ENCODE measurements at places on chromosomes 1 and 21. TPM values are rescaled to one million over a fixed set of nuclear protein-coding genes. Genes with fewer than 3 reads are reported as not detected.

The GALE gene
- total RNA-seq, result 30.7 TPM

DNA sequence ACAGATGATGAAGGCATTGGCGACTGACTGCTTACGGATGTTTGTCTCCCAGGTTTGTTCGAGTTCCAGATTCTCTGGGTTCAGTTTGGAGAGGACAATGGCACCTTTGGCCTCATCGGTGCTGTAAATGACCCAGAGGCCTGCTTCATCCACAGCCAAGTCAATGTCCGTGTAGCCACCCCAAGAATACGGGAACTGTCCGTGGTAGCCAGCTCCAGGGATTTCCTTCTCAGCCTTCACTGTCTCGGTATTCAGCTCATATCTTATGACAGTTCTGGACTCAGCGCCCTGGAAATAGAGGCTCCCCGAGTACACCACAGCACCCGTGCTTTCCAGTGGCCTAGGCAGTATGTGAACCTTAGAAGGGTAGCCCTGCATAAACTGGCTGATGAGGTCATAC lies 14.1 kb downstream of the MYOCOS start:
- no peak overlapping the region for H3K4me3 ChIP-seq
- H3K27ac ChIP-seq, result no peak overlapping the region
- peaks cover 12% of the 10 kb centered on the region for H3K27me3 ChIP-seq
- no peaks in the 10 kb centered on the region for H3K4me1 ChIP-seq
- no peak for DNase-seq

DNA sequence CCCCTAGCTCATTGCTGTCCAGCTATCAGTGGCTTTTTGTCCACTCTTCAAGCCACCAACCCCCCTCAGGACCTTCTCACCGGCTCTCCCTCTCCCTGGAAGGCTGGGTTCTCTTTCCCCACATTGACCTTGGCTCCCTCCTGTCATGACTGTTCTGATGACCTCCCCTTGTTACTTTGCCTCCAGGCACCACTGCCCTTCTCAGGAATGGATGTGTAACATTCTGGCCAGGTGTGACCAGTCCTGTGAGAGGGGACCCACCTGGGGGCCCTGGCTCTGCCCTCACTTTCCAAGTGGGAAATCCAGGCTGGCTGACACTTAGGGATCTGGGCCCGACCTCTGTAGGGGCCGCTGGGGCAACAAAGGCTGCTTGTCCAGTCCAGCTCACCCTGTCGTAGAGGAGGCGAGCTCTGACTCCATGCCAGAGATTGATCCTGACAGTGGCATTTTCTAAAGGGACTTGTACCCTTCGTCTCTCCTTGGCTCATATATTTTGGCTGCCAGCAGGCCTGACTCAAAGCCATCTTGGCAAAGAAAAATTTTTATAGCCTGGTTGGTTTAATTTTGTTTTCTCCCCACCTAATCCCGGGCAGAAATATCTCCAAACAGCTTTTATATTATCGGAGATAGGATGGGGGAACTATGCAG lies 37.9 kb upstream of the USP24 start:
- peak overlapping the region; percentile 1 for H3K27ac ChIP-seq
- H3K36me3 ChIP-seq, result no peaks in the 10 kb centered on the region
- H3K27me3 ChIP-seq, result no peaks in the 10 kb centered on the region

- peaks cover 3% of the 10 kb centered on the region for H3K36me3 ChIP-seq
- H3K27ac ChIP-seq, result no peak overlapping the region
- H3K4me3 ChIP-seq, result no peak overlapping the region
- peaks cover 35% of the 10 kb centered on the region for H3K4me1 ChIP-seq
- no peak for DNase-seq
Measured at GRCh38 chr21:41763398-41763931, 3.4 kb downstream of the RIPK4 start.

DNA sequence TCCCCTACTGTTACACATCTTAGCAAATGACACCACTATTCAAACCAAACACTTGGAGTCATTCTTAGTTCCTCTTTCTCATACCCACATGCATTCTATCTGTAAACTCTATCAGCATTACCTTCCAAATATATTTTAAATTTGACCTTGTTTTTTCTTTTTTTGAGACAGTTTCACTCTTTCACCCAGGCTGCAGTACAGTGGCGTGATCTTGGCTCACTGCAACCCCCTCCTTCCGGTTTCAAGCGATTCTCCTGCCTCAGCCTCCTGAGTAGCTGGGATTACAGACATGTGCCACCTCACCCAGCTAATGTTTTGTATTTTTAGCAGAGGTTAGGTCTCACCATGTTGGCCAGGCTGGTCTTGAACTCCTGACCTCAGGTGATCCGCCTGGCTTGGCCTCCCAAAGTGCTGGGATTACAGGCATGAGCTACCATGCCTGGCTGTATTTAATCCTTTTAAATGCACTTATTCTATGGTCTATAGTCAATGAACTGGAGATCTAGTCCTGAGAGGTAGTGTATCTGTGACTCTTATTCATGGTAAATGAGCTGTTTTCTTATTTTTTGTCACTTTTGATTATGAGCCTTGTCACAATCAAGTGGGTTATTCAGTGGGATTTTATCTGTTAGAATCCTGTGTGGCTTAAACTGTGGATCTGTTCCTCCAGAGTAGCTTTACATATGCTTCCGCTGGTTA lies 73.1 kb downstream of the GATAD2B start:
- H3K4me1 ChIP-seq, result peaks cover 35% of the 10 kb centered on the region
- H3K36me3 ChIP-seq, result no peaks in the 10 kb centered on the region
- no peaks in the 10 kb centered on the region for H3K27me3 ChIP-seq
- H3K27ac ChIP-seq, result peak overlapping the region; percentile 91

DNA sequence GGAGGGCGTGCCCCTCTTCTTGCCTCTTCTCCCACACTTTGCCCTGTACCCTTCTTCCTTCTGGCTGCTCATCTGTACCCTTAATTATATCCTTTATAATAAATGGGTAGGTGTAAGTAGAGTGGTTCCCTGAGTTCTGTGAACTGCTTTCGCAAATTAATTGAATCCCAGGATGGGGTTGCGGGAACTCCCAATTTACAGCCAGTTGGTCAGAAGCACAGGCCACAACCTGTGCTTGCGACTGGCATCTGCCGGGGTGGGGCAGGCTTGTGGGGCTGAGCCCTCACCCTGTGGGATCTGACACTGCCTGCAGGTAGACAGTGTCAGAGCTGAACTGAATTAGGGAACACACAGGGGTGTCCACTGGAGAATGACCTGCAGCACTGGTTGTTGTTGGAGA lies 244.9 kb downstream of the KCNJ6 start:
- H3K4me1 ChIP-seq, result no peaks in the 10 kb centered on the region
- H3K36me3 ChIP-seq, result no peaks in the 10 kb centered on the region
- DNase-seq, result no peak
- no peak overlapping the region for H3K27ac ChIP-seq

DNA sequence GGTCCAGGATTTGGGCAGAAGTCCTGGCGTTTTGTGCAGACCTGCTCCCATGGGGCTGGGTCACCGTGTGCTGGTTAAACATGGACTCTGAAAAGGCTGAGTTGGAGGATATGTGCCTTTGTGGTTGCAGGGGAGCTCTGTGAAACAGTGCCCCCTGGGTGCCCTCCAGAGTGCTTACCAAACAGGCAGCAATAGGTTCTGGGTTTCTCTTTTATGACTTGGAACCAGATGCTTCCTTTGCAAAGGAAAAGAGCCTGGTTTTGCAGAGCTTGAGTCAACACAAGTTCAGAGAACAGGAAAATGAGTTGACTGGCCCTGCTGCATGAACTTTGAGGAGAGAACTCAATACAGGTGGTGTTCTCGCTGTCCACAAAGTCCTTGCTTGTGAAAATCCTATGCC lies 288.9 kb downstream of the TM2D1 start:
- H3K4me3 ChIP-seq, result no peak overlapping the region
- no peaks in the 10 kb centered on the region for H3K27me3 ChIP-seq
- H3K27ac ChIP-seq, result no peak overlapping the region
- no peaks in the 10 kb centered on the region for H3K36me3 ChIP-seq
- no peak for DNase-seq

The PLEKHG5 gene
- 3.2 TPM for total RNA-seq

DNA sequence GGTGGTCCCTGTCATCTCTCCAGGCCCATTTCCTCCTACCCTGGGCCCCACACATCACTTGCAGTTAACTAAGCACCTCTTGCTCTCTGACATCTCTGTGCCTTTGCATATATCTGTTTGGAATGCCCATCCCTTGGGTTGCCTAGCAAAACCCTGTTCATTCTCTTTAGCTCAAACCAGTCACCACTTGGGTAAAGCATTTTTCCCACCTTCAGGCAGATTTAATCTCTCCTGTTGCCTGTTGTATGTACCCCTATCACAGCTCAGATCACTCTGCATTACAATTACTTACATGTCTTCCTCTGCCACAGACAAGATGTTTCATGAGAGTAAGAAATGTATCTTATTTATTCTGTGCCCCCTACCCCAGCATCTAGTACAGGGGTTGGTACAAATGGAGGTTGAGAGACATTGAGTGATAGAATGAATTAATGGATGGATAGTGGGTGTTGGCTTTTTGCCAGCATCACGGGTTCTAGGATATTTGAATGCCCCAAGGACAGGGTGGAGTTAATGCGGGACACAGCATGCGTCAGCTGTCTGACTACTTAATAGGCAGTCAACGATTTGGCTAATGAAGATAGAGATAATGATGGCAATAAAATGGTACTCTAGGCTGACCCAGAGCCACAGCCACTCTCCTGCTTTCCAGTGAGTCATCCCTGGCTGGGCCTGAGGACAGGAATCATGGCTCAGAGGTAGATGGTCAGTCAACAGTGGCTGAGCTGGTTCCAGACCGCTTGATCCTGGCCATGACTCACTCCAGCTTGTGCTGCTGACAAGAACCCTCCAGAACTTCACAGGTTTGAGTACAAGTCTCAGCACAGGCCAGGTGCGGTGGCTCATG lies 6.5 kb downstream of the NR0B2 start:
- no peak for DNase-seq
- no peaks in the 10 kb centered on the region for H3K27me3 ChIP-seq
- no peaks in the 10 kb centered on the region for H3K4me1 ChIP-seq
- no peaks in the 10 kb centered on the region for H3K36me3 ChIP-seq
- H3K27ac ChIP-seq, result no peak overlapping the region

DNA sequence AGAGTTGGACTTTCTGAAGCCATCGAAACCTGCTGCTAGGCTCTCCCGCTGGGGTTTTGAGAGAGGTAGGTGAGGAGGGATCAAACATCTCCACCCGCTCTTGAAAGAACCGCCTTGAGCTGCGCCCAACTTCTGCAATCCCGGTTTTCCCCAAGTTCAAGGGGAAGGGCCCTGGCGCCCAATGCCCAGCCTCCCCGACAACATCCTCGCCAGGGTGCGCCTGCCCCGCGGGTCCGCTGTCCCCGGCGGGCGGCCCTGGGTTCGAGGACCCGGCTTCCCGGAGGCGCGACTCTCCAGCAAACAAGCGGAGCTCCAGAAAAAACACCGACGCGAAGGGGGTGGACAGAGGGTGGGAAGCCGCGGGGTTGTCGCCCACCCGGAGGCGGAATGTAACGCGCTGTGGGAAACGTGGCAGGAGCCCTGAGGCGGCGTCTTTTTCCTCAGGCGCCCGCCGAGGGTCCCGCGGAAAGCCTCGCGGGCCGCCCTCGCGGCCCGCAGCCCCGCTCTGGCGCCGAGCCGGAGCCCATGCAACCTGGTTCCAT lies 607 bp downstream of the BTG3 start:
- peak overlapping the region; percentile 96 for H3K27ac ChIP-seq
- H3K4me3 ChIP-seq, result peak overlapping the region; percentile 91
- H3K36me3 ChIP-seq, result peaks cover 22% of the 10 kb centered on the region
- peaks cover 40% of the 10 kb centered on the region for H3K4me1 ChIP-seq

The UBL4B gene
- not detected for total RNA-seq

DNA sequence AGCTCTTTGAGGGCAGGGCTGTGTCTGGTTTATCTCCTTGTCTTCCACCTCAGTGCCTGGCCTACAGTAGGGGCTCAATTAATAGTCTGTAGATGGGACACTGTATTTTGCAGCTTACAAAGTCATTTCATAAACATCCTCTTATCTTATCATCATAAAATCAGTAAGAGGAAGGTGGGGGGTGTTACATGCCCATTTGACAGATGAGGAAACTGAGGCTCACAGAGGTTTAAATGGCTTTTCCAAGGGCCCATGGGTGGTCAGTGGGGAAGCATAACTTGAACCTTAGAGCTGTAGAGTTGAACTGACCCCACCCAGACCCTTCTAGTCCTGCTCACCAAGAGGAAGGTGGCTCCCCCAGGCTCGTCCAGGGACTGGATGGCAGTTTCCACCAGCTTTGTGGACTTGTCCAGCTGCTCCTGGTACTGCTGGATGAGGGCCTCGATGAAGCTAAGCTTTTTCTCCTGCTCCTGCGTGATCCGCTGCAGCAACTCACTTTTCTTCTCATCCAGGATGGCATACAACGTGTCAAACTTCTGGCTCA lies 9.3 kb downstream of the TRIM63 start:
- H3K36me3 ChIP-seq, result no peaks in the 10 kb centered on the region
- H3K4me1 ChIP-seq, result no peaks in the 10 kb centered on the region
- H3K27ac ChIP-seq, result no peak overlapping the region
- H3K4me3 ChIP-seq, result no peak overlapping the region

- H3K27me3 ChIP-seq, result peaks cover 32% of the 10 kb centered on the region
- H3K27ac ChIP-seq, result no peak overlapping the region
- no peaks in the 10 kb centered on the region for H3K36me3 ChIP-seq
- no peak overlapping the region for H3K4me3 ChIP-seq
- DNase-seq, result no peak
- no peaks in the 10 kb centered on the region for H3K4me1 ChIP-seq
Measured at GRCh38 chr21:37751268-37751975, 164.8 kb downstream of the KCNJ6 start.

GRCh38 chr1:173112129-173112528 lies 61.4 kb upstream of the TNFSF18 start:
- no peak overlapping the region for H3K4me3 ChIP-seq
- no peaks in the 10 kb centered on the region for H3K27me3 ChIP-seq
- peaks cover 4% of the 10 kb centered on the region for H3K36me3 ChIP-seq
- no peak for DNase-seq

DNA sequence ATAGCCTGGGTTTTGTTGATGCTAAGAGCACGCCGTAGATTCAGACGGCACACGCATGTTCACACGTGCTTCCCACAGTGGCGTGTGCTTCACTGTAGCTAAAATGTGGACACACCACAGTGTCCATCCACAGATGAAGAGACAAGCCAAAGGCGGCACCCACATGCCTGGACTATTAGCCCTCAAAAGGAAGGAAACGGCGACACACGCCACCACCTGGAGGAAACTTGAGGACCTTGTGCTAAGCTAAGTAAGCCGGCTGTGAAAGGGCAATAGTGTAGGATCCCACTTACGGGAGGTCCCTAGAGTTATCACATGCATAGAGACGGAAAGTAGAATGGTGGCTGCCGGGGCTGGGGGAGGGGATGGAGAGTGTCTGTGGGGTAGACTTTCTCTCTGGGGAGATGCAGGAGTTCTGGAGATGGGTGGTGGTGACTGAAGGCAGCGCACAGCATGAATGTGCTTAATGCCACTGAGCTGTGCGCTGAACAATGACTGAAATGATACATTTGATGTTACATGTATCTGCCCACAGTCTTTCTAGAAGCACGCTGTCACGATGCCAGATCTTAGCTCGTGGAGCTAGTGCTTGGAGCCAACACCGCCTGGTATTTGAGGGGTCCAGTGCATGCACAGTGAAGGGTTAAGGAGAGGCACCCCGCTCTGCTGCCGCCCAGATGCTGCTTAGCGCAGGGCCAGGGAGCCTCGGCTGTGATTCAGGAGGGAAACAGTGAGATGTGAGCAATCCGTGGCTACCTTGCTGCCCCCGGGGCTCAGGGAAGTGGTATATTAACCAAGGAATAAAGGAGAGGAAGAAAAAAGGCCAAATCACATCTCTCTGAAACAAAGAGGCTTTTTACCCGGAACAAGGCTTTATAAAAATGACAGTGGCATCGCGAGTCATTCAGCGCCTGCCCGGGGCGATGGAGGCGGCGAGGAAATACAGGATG lies 103.7 kb downstream of the PRDM16 start:
- DNase-seq, result no peak
- H3K27ac ChIP-seq, result no peak overlapping the region
- no peaks in the 10 kb centered on the region for H3K4me1 ChIP-seq
- no peaks in the 10 kb centered on the region for H3K36me3 ChIP-seq
- no peak overlapping the region for H3K4me3 ChIP-seq
- H3K27me3 ChIP-seq, result peaks cover 35% of the 10 kb centered on the region
